ENCODE measurements at places on chromosomes 4 and X. TPM values are rescaled to one million over a fixed set of nuclear protein-coding genes. Genes with fewer than 3 reads are reported as not detected.

USP27X gene
- polyA plus RNA-seq = 2.9 TPM

DNA sequence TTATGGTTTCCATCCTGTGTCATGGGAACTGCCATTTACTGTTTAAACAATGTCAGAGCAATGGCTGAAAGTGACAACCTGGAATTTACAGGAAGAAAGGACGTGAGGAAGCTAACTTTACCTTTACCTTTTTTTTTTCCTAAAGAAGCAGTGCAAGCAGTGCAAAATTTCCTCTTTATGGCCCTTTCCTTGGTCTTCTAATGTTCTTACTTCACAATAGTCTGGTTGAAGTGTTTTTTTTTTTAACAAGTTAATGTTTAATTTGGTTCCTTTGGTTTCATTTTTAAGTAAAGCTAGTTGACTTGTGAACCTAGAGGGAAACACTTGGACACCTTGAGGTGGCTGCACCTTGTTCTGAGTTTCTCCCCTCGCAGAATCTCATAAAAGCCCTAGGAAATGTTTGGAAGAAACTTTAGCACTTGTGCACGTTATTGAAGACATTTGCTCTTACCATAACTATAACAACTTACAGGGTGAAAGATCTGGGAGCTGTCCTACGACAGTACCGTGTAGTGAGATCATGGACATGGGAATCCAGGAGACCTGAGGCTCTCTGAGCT, 1.8 kb downstream of the SGMS2 start:
- DNase-seq = no peak

DNA sequence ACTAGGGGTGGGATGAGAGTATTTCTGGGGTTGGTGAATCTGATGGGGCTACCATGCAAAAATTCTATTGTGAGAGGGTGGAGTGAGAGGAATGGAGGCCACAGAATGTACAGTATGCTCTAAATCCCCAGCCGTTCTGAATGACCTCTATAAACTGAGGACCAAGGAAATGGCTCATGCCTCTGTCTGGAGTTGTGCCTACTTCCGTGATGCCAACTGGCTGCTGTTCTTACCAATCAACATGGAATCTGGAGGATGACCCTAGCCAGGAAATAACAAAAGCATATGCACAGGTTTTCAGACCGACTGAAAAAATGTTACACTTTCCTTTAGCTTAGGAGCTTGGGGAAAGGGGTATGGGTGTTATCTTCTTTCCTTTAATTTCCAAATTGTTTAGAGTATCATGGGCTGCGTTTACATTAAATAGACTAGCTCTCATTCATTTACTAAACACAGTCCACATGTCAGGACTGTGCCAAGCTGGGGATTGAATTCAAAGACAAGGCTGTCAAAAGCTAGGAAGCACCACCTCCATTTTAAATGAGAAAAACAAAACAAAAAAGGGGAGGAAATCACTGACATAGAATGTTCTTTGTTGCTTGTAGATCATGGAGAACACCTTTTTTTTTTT, 20.2 kb upstream of the CCKAR start:
- no peak for DNase-seq

- DNase-seq = no peak
These were observed 26.3 kb downstream of the FGFBP1 start for GRCh38 chr4:15912236-15912635.

GRCh38 chrX:11579636-11580600, 85.8 kb downstream of the ARHGAP6 start:
- DNase-seq = no peak

- no peak for DNase-seq
These were observed 41.8 kb downstream of the C4orf50 start for GRCh38 chr4:5976431-5976830.

DNA sequence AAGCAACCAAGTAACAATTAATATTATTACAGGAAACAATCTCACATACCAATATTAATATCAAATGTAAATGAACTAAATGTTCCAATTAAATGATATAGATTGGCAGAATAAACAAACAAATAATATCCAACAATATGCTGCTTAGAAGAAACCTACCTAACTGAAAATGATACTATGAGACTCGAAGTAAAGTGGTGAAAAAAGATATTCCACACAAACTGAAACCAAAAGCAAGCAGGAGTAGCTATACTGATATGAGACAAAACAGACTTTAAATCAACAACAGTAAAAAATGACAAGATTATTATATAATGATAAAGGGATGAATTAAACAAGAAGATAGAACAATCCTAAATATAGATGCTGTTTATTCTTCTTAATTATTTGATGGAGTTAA, 140.1 kb downstream of the SPANXN4 start:
- no peak for DNase-seq

- DNase-seq = no peak
These were observed 106.2 kb upstream of the MAML3 start for GRCh38 chr4:140260227-140260626.

XPNPEP2 gene
- polyA plus RNA-seq = 0.62 TPM

- DNase-seq = no peak
These were observed 22.7 kb downstream of the SMPX start for GRCh38 chrX:21735038-21735767.

TRIM2 gene
- polyA plus RNA-seq = 5.3 TPM

BEX2 gene
- polyA plus RNA-seq = 77.7 TPM

- no peak for DNase-seq
These were observed 500.6 kb downstream of the SPOCK3 start for GRCh38 chr4:166733686-166734085.

GRCh38 chr4:173669460-173670179, 139.6 kb upstream of the HAND2 start:
- no peak for DNase-seq

DNA sequence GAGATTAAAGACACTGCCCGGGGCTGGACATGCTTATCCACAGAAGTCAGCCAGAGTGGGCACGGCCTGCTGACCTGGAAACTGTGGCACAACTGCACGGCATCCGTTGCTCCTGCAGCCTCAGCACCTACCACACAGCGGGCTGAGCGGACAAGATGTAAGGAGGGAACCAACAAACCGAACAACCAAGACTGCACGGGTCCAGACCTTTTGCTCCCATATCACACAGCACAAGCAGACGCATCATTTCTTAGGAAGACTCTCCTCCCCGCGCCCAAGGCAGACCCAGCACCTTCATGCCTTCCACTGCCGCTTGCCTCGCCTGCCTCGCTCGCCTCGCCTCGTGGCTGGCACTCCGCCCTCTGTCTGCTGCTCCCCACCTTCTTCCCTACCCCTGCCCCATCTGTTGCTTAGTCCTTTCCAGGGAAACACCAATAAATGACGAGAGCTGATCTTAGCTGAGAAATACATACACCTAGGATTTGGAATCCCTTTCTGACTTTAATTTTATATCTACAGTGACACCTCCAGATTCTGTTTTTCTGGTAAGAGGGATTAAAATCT, 79.0 kb downstream of the AFAP1 start:
- DNase-seq = no peak

GRCh38 chrX:111650845-111651244, 30.1 kb upstream of the ALG13 start:
- no peak for DNase-seq

DNA sequence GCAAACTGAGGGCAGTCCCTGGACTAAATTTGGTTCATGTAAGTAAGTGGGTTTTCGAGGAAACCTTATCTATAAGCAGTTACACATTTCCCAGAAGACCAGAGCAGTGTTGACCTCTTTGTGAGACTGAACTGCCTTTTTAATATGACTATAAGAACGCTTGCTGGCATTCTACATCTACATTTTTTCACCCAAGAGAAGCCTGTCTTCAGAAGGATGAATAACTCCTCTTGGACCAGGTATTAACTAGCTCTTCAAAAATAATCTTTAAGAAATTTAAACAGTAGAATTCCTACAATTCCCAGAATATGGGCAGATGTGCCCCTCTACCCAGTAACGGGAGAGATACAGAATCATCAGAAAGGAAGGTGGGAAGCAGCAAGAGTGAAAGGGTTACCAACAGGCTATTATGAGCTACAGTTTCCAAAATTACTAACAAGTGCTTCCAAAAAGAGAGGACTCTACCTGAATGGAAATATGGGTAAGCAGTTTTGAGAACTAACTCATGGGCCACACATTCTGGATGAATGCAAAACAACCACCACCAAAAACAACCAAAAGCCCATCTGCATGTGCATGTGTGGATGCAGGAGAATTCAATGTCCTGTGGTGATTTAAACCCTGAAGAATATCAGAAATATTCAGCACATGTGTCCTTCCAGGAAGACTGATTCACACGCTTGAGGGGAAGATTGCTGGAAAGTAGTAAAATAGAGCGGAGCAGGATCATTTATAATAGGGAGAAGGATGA, 17.4 kb downstream of the BBS12 start:
- DNase-seq = no peak

STPG2 gene
- 0.16 TPM for polyA plus RNA-seq

- no peak for DNase-seq
These were observed 1338.0 kb downstream of the FSTL5 start for GRCh38 chr4:160825644-160826338.

- no peak for DNase-seq
These were observed 11.7 kb downstream of the MEPE start for GRCh38 chr4:87844452-87844851.

- no peak for DNase-seq
These were observed 7.5 kb upstream of the PDLIM3 start for GRCh38 chr4:185542626-185543315.

GRCh38 chr4:162871990-162872389, 294.7 kb downstream of the NAF1 start:
- DNase-seq = no peak

Data from thymus (tissue), 14 donors.